Activated T-cell treated with anti-CD3 and anti-CD28 coated beads, Interleukin-2, amount 50 U/mL, for 4 hours (primary cell): ENCODE measurements at places on chromosomes 6 and 20.

DNA sequence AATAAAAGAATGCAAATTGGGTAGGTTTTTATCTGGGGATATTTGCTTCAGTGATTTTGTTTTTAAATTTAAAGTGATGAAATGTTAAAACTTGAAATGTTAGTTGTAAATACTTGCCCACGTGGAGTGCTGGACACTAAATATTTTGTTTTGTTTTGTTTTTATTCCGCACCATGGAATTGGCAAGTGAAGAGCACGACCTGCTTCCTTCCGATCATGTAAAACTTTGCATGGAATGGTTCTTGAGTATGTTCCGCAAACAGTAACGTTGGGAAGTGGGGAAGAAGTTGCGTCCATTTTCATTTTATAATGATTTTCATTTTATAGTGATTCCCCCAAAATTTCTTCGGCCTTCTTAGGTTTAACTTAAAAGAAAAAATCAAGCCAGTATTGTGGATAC lies 765 bp downstream of the IRAK1BP1 start:
- DNase-seq: no peak

GRCh38 chr6:163637524-163637923 lies 223.0 kb downstream of the QKI start:
- DNase-seq: no peak

GRCh38 chr6:20427856-20428255 lies 26.2 kb downstream of the E2F3 start:
- DNase-seq: no peak

DNA sequence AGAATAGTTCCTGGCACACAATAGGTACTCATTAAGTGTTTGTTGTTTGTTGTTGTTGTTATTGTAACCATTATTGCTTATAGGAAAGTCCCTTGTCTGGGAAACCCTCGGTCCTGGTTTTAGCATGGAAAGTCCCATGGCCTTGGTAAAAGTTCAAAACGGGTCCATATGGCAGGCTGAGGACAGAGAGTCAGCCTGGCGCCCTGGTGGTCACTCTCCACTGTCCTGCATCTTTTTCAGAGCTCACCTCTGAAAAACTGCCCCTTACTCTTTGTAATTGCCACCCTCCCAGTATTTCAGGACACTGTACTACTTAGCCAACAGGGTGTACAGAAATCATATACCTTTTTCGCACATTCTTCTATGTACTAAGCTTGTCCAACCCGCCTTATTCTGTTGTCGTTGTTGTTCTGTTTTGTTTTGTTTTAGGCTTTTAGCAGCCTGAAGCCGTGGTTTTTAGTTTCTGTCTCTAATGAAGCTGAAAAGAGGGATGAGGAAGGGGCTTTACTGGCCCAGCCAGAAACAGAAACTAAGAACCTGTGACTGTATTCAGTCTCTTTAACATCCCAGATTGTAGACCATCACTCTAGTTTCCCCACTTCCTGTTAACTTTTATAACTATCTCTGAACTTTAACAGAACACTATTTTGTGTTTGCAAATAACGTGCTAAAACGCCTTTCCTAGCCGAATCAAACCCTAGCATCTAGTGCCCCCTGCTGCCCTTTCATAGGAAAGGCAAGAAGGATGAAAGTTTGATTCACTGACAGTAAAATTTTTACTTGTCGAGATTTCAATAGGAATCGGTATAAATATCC lies 7.6 kb upstream of the TMEM14A start:
- DNase-seq: peak; percentile 40

- DNase-seq: no peak
Observed at GRCh38 chr6:7974565-7974937, 64.0 kb upstream of the TXNDC5 start.

DNA sequence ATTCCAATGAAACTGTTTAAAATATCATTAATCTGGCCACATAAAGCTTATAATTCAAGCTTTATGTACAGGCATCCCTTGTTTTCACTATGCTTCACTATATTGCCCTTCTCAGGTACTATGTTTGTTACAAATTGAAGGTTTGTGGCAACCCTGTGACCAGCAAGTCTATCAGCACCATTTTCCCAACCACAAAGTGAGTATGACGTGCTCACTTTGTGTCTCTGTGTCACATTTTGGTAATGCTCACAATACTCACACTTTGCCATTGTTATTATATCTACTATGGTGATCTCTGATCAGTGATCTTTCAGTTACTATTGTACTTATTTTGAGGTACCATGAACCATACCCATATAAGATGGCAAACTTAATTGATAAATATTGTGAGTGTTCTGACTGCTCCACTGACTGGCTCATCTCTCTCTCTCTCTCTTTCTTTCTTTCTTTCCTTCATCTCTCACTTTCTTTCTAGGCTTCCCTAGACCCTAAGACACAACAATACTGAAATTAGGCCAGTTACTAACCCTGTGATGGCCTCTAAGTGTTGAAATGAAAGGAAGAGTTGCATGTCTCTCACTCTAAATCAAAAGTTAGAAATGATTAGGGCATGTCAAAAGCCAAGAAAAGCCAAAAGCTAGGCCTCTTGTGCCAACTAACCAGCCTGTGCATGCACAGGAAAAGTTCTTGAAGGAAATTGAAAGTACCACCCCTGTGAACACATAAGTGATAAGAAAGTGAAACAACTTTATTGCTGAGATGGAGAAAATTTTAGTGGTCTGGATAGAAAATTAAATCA lies 227.9 kb downstream of the BCAS1 start:
- DNase-seq: no peak

DNA sequence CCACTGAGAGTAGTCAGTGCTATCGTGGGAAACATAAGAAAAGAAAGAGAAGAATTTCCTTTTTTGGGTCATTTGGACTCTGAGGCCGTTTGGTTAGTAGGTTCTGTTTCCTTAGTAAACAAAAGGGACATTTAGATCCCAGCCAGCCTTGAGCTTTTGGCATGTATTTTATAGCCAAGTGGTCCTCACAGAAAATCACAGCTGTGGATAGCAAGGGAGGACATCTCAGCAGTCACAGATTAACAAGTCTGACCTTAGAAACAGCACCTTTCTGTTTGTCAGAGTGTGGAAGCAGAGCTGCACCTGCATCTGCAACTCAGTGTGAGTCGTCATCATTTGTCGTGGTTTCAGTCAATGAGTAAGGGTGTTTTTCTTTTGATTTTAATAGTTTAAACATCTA lies 40.5 kb downstream of the FAM120B start:
- no peak for DNase-seq

GRCh38 chr20:35757098-35757705 lies 14.6 kb upstream of the PHF20 start:
- no peak for DNase-seq

GRCh38 chr20:36490191-36490590 lies 51.1 kb upstream of the MYL9 start:
- no peak for DNase-seq

- DNase-seq: no peak
Observed at GRCh38 chr20:62168061-62168460, 14.8 kb upstream of the MTG2 start.

DNA sequence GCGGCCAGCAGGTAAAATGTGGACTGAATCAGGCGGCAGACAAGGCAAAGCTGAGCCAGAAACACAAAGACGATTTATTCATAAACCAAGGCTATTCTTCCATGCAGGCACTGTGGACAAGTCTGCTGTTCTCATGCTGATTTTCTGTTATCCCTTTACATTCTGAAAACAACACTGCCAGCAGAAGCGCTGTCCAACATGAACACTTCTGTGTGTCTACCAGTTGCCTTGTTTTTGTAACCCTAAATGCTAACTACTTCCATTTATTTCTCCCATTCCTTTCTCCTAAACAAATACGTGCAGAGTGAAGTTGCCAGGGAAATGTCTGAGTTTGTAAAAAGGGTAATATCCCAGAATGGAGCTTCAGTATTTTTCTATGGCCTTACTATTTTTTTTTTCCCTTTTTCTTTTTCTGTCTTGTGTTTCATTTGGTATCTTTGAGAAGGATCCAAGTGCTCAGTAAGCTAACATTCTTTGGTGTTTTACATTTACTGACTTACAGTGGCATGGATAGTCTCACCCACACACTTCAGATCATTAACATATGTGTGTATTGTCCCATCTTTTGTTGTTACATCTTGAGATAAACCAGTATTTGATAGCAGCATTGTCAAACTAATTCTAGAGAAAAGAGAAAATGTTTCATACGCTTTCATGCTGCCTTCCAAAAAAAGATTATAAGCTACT lies 1308.9 kb upstream of the MAP3K7 start:
- DNase-seq: no peak

- no peak for DNase-seq
Observed at GRCh38 chr6:10719964-10720264, 3.0 kb upstream of the TMEM14C start.

DNA sequence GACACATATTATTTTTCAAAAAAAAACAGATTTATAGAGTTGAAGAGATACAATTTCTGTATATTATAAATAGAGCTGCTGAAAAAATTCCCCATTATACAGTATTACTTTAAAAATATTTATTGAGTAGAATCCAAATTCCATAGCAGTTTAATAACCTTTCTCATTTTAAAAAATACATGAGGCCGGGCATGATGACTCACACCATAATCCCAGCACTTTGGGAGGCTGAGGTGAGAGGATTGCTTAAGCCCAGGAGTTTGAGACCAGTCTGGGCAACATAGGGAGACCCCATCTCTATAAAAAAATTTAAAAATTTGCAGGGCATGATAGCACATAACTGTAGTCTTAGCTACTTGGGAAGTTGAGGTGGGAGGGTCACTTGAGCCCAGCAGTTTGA lies 13.0 kb downstream of the ATRN start:
- no peak for DNase-seq

- no peak for DNase-seq
Observed at GRCh38 chr20:41717483-41717882, 99.3 kb upstream of the CHD6 start.

- DNase-seq: no peak
Observed at GRCh38 chr20:12911372-12911771, 97.4 kb upstream of the SPTLC3 start.

- DNase-seq: no peak
Observed at GRCh38 chr6:11921017-11921438, 91.1 kb upstream of the HIVEP1 start.

DNA sequence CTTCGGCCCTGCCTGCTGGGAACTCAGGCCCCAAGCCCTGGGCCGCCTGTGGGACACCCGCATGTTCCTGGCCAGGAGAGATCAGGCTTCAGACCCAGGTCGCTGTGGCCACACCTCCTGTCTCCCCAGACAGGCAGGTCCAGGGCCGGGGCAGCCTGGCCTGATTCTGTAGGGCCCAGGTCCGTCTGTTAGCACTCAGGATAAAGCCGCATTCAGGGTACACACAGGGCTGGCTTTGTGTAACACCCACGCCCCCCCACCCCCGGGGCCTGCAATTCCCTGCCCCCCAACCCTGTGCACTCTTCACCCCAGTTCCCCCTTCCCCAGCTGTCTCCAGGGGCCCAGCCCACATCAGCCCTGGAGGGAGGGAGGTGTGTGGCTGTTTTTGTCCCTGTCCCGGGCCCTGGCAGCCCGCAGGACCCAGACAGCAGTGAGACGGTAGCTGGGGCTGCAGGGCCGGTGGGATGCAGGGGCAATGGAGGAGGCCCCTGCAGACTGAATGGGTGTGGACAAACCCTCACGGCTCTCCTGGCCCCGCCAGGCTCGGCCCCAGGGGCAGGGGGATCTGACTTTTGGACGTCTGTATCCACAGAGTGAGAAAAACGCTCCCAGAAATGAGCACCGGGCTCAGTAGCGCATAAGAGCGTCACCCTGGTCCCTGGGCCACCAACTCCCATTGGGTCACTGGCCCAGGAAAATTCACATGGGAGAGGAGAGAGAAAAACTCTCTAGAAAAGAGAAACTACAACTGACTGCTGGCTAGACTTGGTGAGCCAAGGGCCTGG lies 42.4 kb upstream of the ZBP1 start:
- DNase-seq: peak; percentile 3

GRCh38 chr20:50724112-50724725 lies 7.2 kb upstream of the PARD6B start:
- DNase-seq: no peak

DNA sequence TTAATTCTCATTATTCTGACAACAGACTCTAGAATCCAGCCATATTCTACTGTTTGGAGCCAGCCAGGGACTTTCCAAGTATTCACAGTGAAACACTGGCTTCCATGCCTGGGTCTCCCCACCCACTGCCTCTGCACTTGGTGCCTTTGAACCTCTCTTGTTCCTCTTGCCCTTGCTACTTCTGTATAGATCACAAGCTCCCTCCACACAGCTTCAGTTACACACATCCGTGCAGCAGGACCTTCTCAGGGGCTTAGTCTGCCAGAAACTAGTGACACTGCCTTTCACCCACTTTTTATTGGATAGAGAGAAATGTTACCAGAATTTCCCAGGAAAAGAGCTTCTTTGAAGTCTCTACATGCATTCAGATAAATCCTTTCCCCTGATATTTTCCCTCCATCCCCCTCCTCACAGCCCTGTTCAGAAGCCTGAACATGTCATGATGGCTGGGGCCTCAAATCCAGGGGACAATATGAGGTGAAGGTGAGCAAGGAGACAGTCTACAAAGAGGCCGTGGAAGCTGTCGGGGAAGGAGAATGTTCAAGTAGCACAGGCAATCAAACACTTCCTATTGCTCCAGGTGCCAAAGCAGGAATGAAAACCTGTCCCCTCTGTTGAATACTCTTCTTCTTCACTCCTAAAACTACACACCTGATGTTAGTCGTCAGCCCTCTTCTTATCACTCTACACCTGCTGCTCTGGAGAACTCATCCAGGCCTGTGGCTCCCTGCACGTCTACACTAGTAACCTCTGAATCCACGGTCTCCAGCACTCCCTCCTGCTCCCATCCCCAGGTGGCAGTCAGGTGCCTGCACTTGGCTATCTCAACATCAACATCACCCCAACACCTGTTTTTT lies 20.2 kb upstream of the HLA-DOA start:
- no peak for DNase-seq

DNA sequence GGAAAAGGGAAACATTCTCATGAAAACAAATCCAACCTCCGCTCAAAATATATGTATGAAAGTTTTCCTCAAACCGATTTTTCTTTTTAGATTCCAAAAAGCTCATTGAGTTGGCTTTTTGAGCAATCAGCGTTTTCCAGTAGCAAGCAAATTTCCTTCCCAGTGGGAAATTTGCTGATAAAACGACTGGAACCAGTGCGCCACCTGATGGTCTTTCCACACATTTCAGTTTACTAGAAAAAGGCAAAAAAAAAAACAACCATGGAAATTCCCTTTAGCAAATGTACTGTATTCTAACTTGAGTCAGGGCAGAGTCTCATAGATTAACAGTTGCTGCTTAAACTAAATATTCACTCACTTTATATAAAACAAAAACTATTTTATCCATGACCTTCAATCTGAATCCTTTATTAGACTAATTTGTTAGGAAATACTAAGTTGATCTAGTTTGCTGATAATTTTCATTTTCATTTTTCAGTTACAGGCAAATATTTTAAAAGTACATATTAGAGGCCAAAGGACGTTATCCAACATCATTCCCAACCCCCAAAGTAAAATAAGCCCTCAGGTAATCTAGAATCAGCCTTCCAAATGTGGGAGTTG lies 271.5 kb downstream of the FOXA2 start:
- no peak for DNase-seq

DNA sequence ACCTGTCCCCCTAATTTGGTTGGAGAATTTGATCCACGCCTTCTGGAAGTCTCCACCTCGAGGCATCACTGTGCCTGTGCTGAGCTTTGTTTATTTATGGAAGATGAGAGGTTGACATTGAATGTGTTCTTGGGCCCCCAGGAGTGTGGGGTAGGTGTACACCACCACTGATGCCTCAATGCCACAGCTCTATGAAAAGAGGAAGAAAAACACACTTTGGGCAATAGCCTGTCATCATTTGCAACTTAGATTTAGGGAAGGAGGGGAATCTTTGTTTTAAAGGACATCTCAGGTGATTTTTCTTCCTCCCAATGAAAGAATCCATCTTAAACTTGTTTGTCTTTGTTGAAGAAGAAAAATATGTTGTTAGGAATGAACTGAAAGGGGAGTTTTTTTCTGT lies 42.6 kb downstream of the TBC1D7 start:
- DNase-seq: no peak
